ENCODE measurements at places on chromosomes 12 and 14.
A peak's percentile ranks its signal among the peaks of the same experiment; 100 is the strongest.

- no peak for DNase-seq
Measured at GRCh38 chr14:61461808-61462275, 140.5 kb downstream of the PRKCH start.

DNA sequence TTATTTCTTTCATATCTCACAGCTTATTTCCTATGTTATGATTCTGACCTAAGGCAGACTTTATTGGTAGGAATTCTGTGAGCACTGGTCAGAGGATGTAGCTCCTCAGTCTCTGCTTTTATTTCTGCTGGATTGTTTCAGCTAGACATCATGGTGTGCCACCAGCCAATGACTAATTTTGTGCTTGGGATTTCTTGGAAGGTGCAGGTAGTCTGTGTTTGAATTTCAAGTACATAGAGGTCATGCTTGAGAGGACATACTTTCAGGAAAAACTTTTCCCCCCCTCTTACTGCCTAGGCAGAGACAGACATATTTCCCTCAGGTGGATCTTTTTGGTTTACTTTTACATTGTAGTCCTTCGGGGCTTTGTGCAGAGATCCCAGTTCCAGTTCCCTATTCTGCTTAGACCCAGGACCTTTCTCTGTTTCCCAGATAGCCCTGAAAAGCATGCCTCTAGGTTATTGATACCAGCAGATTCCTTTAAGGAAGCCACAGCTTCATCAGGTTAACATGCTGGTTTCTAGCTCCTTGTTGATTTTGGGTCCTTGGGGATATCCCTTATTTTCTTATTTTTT lies 28.6 kb downstream of the BRMS1L start:
- no peak for DNase-seq

- no peak for DNase-seq
Measured at GRCh38 chr12:1726753-1727152, 35.9 kb downstream of the ADIPOR2 start.

- no peak for DNase-seq
Measured at GRCh38 chr14:23068789-23069412, 11.6 kb upstream of the CDH24 start.

GRCh38 chr12:46497739-46498138 lies 125.2 kb upstream of the SLC38A2 start:
- DNase-seq = no peak

- DNase-seq = no peak
Measured at GRCh38 chr14:95475540-95476240, 40.8 kb downstream of the SYNE3 start.

- DNase-seq = no peak
Measured at GRCh38 chr12:70449074-70449752, 83.1 kb downstream of the KCNMB4 start.

- no peak for DNase-seq
Measured at GRCh38 chr12:56188131-56188777, 1.0 kb downstream of the SMARCC2 start.

GRCh38 chr12:442235-442884 lies 17.4 kb upstream of the B4GALNT3 start:
- DNase-seq = no peak

- no peak for DNase-seq
Measured at GRCh38 chr12:116331876-116332275, 54.4 kb upstream of the MED13L start.

DNA sequence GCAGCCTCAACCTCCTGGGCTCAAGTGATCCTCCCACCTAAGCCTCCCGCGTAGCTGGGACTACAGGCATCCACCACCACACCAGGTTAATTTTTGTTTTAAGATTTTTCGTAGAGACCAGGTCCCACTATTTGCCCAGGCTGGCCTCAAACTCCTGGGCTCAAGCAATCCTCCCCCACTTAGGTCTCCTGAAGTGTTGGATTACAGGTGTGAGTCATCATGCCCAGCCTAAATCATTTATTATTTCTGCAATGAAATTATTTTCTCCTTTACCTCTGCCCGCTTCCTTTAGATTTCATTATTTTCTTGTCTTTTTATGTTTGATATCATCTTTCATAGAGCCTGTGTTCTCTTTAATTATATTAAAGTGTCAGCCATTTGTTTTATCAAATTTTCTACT lies 165.2 kb upstream of the OTX2 start:
- DNase-seq = no peak

GRCh38 chr12:123621101-123621500 lies 12.4 kb downstream of the EIF2B1 start:
- no peak for DNase-seq

GRCh38 chr14:71620401-71620800 lies 311.8 kb upstream of the RGS6 start:
- DNase-seq = no peak

- DNase-seq = no peak
Measured at GRCh38 chr14:92944976-92945375, 22.0 kb downstream of the CHGA start.

DNA sequence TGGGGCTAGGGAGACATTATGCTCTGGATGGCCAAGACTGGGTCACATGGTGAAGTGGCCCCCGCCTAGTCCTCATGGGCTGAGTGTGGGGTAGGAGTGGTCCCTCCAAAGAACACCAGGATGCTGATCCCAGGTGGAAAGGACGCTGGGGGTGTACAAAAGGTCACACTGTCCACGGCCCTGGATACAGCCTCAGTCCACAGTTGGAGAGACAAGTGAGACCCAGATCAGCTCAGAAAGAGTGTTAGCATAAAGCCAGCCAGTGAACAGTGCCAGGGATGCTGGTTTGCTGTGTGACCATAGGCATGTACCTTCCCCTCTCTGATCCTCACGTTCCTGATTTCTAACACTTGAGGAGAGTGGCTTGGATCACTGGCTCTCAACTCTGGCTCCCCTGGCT lies 13.4 kb upstream of the OAS2 start:
- DNase-seq = no peak

DNA sequence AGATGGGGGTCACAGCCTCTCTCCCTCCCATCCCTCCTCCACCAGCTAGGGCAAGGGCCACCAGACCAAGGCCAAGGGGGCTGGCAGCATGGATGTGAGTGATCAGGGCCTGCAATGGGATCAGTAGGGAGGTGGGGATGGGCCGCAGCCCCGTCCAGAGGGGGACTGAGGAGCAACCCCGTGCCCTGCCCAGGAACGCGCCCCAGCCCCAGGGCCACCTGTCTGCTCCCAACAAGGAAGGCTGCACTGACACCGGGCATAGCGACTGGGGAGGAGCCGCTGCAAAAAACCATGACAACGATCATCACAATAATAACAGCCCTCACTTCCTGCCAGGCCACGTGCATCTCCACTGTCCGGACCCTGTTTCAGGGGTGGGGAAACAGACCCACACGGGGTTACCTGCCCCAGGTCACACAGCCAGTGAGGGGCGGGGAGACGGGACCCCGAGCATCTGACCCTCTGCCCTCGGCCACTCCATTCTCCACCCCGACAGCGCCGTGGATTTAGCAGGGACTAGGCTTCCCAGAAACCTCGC lies 24.3 kb downstream of the NCOR2 start:
- no peak for DNase-seq

- no peak for DNase-seq
Measured at GRCh38 chr14:55556929-55557623, 22.9 kb upstream of the KTN1 start.

DNA sequence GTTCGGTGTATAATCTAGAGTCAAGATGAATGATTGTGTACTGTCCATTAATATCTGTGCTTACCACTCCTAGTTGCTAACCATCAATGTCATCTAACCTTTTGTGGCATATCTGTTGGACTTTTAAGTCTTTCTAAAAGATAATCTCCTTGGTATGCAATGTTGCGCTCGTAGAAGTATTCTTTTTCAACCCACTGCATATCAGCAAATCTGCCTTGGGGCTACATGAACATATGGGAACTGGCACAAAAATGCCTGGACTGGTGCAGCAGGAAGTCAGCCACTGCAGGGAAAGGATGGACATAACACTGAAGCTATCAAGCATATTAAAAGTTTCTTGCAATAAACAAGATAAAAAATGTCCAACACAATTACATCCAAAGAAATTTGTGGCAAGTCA lies 124.3 kb upstream of the SLC38A4 start:
- DNase-seq = no peak

DNA sequence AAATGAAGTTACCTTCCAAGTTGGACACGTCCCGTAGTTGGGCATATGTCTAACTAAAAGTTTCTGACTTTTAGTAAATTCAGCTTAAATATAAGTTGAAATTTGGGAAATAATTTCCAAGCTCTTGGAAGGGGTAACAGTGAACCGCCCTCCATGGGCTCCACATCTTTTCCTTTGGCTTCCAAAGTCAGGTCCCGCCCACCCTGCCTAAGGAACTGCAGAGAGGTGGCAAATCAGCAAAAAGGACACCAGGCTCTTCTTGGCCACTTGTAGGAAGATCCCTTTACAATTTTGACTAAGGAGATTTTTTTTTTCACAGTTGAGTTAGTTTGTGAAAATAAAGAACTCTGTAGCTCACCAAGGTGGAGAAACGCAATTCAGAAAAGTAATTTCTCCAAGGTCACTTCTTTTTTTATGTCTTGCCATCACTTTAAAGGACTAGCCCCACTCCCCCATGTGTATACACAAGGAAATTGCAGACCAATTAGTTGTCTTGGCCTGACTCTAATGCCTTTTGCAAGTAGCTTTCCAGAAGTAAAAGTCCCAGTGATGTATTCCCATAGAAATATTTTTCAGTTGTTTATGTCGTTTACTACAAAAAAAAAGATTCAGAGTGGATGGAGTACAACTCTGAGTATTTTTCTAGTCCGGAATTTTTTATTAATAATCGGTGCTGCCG lies 181.2 kb downstream of the PELI2 start:
- no peak for DNase-seq

DNA sequence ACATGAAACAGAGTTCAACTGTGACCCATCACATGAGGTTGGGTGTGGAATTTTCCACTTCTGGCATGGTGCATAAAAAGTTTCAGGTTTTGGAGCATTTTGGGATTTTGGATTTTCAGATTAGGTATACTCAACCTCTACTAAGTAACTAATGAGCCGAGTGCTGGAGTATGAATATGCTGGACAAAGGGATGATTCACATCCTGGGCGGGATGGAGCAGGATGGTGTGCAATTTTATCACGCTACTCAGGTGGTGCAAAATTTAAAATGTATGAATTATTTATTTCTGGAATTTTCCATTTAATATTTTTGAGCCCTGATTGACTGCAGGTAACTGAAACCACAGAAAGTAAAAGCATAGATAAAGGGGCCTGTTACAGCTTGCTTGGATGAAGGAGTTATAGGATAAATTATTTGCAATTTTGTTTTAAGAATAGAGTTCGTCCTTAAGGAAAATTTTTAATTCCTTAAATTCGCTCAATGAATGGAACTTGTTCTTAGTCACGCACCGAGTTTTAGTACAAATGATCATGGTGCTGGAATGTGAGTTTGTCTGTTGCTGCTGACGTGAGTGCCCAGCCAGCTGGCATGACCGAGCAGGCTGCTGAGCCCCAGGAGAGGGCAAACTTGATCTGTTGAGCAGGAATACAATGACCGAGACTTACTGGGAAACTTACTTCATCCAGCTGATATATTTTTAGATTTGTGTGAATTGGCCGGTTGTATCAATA lies 176.3 kb downstream of the ESR2 start:
- no peak for DNase-seq

DNA sequence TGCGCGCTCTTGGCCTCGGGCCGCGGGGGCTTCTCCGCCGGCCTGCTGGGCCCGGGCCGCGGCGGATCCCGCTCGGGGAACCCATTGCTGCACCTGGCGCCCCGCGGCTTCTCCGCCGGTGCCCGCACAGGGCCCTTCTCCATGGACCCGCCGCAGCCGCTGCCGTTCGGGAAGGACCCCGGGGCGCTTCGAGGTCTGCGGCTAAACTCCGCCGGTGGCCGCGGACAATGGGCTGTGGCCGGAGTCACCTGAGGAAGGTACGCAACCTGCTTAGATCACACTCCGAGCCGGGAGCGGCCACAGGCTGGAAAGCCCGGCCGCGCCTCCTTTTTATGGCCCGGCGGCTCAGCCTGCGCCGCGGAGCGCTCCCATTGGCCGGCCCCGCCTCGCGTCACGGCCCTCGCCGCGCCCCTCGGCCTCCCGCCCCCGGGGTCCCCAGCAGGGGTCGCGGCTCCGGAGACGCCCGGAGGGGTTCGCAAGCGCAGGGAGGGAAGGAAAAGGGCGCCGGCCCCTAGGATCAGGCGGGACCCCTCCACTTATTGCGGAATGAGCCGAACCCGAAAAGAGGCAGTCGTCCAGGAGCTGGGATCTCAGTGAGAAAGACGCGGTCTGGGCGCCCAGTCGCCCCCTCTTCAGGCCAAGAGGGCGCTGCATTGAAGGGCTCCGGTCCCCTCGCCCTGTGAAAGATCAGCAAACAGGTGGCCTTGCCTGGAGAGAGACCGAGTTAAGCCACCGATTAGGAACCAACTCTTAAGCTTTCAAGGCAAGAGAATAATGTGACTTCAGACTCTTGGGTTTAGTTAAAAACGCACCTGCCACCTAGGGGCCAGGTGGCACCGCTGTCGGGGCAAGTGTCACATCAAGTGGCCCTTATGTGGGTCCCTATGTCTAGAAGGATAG lies at the start of gene GCH1:
Gene GCH1, minus strand, starts transcription at position 306 of the 900 bp plus-strand sequence. Its CDS starts 163 bp downstream, at position 143.
- peak; percentile 12 for DNase-seq

- no peak for DNase-seq
Measured at GRCh38 chr12:132375747-132376463, 46.5 kb upstream of the GALNT9 start.

DNA sequence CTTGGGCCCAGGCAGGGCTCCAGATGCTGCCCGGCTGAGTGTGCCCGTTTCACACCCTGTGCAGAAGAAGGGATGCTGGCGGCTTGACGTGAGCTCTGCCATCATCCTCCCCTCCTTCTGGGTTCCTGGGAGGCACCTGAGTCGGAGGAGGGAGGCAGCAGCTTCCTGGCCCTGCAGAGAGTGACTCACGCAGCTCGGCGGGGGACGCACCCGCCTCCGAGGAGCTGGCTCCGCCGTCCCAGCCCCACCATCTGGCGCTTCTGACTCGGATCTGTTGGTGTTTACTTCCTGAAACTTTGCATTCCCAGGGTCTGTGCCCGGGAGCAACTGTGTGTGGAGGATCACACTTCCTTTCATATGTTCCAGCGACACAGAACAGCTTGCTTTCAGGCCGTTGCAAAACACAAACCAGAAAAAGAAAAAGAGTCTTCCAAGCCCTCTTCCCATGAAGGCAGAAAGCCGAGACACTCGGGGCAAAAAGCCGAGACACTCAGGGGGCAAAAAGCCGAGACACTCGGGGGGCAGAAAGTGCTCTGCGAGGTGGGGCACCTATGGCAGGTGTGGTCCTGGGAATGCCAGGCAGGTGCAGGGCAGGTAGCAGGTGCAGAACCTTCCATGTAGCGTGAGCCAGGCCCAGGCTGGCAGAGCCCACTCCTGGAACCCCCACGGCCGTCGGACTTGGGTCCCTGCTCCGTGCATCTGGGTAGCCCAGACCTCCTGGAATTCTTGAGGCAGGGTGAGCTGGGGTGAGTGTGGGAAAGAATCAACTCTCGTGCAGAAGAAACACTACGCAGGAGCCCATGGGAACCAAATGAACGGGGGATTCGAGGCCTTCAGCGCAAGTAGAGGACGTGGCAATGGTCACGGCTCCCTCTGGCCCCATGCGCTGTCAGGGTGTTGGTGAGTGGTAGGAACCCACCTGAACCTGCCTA lies 27.6 kb upstream of the GALNT9 start:
- no peak for DNase-seq

DNA sequence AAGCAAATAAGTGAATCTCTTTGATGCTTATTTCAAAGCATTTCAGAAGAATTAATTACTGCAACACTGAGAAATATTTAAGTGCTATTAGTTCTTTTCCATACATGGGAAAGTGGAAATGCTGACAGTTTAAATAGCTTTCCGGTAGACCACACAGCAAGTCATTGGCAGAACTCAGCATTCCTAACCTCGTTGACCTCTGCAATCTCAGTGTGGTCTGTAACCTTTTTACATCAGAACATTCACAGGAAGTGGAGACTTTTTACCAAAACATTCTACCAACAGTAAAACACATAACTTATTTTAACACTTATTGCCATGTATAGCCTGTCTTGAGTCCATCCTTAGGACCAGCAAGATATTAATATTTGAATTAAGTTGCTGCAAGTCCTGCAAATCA lies 249.5 kb upstream of the DCN start:
- DNase-seq = no peak
